ENCODE measurements at places on chromosomes 11 and 22.

DNA sequence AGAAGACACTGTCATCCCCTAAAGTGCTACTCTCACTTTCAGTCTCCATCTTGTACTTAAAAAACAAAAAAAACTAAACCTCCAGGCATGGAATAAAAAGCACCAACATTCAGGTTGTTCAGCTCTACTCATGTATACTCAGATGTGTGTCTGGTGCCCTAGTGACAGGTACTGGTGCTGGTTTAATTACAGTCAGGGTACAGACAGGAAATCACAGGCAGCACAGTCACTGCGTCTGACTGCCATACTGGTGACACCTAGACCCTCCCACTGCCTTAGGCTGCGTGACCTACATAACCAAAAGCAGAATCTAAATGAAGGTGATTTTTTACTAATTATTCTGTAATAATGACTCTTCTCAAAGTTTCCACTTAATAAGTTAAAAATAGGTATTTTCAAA, at the start of gene ARHGAP32:
ARHGAP32 (minus strand) TSS at position 176 of the 400 bp plus-strand sequence; CDS start at position 49, 127 bp downstream.
- no peak for DNase-seq

GRCh38 chr11:118224511-118225188, at the start of gene JAML:
Gene JAML (minus strand): TSS chr11:118225011. CDS start chr11:118214866, 10,145 bp downstream.
- no peak for DNase-seq

DNA sequence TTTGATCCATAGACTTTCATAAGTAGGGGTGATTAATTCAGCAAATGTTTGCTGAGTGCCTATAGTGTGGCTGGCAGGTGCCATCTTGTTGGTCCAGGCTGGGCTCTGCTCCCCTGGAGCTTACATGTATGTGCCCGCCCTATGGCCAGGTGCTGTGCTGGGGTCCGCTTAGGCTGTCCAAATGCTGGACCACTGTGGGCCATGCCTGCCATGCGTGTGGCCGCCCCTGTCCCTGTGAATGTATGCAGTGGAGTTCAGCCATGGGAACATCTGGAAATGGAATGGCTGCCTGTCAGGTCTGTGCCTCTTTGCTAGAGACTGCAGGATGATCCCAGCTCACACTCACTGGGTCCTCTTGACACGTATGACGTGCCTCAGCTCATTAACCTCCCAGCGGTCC, 594.6 kb downstream of the TBC1D22A start:
- no peak for DNase-seq

GRCh38 chr11:1410366-1411291, 20.9 kb downstream of the BRSK2 start:
- DNase-seq, result no peak

DNA sequence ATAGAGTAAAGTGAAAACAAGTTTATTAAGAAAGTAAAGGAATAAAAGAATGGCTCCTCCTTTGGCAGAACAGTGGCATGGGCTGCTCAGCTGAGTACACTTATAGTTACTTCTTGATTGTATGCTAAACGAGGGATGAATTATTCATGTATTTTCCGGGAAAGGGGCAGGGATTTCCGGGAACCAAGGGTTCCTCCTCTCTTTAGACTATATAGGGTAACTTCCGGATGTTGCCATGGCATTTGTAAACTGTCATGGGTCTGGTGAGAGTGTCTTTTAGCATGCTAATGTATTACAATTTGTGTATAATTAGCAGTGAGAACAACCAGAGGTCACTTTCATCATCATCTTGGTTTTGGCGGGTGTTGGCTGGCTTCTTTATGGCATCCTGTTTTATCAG, 23.5 kb upstream of the SPTY2D1 start:
- DNase-seq, result no peak

DNA sequence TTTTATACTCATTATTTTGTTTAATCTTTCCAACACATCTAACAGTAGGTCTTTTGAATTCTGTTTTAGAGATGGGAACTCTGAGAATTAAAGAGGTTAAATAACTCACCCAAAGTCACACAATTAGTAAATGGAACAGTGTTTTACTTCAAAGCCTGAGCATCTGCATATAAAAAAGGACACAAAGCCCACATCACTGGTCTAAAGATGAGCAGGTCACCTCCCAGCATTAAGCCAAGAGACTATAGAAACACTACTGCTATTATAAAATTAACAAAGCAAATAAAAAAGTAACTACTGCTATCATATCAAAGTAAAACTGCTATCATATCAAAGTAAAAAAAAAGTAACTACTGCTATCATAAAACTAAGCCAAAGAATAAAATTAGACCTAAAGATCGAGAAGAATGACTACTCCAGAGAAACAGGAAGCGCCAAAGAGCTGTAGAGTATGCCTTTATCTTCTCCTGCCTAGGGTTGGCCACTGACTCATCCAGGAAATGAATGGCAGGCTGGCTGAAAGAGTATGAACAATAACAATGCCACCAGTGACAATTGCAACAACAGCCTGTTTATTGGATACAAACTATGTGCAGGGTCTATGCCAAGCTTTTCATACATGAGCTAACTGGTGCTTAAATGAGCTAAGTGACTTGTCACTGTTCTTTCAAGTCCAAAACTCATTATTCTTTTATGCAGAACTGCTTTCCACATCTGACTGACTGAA, 1153.0 kb upstream of the TENM4 start:
- DNase-seq, result no peak
